Bone marrow (tissue), 2 donors: ENCODE measurements at places on chromosomes 3 and 15.

GRCh38 chr3:142035308-142035922 is 113.9 kb downstream of the TFDP2 start:
- DNase-seq = no peak

DNA sequence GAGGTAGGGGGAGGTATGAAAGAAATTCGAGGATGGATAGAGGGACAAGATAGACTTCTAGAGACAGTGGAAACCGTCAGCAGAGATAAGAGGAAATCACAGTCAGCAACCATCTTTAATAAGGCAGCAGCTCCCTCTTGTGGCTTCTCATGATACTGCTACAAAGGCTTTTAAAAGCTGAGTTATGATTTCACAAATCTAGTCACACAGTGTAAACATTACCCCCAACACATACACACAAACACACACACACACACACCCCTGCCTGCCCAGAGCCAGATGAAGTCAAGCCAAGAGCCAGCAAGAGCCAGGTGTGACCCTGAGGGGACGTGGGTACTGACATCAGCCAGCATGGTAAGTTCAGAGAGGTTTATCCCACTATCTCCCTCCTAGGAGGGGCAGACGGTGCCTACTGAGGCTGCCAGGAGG is 18.9 kb upstream of the TGM5 start:
- DNase-seq = no peak

DNA sequence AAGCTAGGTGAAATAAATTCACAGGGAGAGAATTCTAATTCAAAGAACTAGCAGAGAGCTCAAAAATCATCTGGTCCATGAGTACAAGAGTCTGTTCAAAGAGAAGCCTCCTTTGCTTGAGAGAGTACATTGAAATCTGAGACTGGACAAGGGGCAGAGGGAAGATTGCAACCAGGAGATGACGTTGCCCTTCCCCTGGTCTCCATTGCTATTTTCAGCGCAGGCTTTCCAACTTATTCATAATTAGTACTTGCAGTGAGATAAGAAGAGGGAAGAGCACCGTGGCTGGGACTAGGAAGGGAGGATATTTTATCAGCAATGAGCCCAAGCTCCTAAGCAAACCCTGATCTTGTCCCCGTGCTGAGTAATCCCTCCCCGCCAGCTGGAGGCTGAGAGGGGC is 251.8 kb upstream of the RORA start:
- DNase-seq = no peak

DNA sequence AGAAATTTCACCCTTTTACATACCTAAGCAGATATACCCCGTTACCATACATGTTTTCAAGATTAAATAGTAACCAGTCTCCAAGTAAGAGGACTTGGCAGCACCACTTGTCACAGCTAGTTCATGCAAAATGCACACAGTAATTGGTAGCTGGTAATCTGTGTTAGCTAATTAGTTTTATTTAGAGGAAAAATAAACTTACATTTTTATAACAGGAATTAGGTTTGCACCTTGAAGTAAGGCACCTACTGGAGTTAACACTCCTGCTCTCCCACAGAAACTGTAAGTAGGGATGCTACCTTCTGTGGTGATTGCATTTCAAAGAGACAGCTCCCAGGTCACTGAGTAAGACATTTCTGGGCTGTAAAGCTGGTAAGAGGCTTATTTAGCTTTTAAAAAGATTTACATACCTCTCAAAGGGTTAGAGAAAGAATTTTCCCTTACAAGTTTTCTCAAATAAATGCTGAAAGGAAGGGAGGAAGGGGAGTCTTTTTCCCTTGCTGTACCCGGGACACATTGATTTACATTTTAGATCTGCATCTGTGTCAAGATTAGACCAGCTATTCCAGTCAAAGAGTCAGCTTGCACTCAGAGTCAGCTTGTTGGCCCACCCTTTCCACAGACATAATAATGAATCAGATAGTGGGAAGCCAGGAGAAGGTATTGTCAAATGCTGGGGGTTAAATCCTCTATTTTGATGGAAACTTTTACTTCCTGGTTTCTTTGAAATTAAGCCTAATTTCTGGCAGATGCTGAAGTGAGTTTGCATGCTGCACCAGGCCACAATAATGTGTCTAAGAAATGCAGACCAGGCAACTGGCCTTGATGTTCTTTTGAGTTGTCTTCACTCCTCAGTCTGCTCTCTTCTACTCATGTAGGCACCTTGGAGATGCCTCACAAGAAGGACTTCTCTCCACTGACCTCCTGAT is 77.6 kb upstream of the CHD2 start:
- DNase-seq = no peak

DNA sequence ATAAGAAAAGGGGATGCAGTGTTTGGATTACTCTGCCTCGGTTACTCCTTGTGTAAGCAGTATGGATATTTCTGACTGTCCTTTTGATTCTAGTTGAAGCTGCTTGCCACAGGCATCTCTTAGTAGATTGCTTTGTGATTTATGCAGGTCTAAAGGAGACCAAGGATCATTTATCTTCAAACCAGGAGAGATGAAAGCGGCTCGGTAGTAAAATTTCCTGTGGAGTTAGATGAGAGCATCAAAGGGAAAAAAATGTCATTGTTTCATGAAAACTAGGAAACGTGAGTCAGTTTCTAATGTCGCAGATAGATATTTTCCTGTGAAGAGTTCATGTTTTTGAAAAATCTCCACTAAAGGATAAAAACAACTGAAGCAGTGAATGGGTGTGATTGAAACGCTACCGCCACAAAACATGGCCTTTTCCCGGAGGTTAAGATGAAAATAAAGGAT is 254.0 kb upstream of the TBL1XR1 start:
- no peak for DNase-seq

DNA sequence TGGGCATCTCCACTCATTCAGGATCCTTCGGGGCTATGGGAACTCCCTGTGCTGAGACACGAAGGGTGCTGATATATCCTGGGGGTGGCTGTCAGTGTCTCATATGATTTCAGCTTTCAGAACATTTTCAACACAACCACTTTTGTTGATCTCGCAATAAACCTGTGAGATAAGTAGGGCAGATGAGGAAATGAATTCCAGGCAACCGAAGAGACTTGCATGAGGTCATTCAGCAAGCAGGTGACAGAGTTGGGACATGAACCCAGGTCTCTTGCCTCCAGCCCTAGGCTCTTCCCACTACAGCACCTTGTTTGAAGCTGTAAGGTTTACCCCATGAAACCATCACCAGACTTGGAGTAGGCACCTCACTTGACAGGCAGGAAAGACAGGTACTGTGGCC is 16.6 kb downstream of the DUOX1 start:
- DNase-seq = no peak

DNA sequence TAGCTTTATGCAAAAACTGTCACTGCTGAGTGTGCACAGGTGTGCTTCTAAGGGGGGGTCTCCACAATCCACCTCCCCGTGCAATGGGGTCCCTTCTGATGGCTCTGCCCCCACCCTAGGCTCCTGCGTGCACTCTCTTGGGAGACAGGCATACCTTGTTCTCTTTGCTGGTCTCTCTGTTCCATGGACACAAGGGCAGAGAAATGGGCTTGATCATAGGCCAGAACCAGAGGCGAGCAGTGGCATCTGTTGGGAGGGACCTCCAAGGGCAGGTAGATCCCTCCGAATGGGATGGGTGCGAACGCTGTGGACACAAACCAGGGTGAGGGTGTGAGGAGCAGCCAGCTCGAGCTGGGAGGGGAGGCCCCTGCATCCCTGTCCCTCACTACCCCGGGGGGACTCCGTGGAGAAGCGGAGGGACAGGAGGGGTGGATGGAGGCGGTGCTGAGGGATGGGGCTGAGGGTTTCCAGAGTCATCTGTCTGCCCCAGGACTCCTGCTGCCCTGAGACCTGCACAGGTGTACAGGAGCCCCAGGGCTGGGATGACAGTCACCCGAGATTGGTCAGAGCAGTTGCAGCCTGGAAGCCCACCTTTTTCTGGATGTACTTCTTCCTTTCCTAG is 175.0 kb downstream of the KLF13 start:
- no peak for DNase-seq

GRCh38 chr3:131505421-131505820 is 2.6 kb upstream of the MRPL3 start:
- DNase-seq = no peak

GRCh38 chr3:47152578-47152977 is 11.3 kb downstream of the SETD2 start:
- DNase-seq = no peak
